ENCODE measurements at places on chromosomes 1 and 21.

- peak; percentile 100 for DNase-seq
These were observed 300.0 kb upstream of the VAMP3 start for GRCh38 chr1:7470904-7471638.

- no peak for DNase-seq
These were observed 332.6 kb downstream of the PBX1 start for GRCh38 chr1:164891615-164892014.

DNA sequence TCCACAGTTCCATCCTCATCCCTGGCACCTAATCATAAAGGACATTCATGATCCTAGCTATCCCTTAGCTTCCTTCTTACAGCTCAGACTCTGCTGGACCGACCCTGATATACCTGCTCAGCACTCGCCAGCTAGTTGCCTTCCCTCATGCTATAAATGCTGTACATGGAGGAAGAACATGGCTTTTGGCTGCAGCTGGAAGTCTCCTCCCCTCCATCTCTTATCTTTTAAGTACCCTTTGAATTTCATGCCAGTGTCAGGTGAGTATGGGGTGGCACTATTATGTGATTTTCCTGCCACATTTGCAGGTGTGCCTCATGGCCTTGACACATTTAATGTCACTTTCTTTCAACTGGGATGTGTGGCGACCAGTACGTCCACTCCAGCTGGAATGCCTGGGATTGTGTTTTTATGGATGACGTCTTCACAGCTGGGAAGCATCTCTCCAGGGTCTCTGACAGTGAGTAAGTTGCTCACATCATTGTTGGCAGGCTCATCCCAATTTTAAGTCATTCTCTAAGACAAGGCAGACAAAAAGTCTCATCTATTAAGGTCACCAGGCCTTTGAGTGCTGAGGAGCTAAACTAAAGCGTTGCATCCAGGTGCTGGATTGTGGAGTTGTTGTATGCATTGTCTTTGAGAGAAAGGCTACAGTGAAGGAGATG, 43.4 kb downstream of the RUNX1 start:
- DNase-seq: no peak

GRCh38 chr1:212557739-212558692, 50.5 kb upstream of the ATF3 start:
- peak; percentile 44 for DNase-seq

DNA sequence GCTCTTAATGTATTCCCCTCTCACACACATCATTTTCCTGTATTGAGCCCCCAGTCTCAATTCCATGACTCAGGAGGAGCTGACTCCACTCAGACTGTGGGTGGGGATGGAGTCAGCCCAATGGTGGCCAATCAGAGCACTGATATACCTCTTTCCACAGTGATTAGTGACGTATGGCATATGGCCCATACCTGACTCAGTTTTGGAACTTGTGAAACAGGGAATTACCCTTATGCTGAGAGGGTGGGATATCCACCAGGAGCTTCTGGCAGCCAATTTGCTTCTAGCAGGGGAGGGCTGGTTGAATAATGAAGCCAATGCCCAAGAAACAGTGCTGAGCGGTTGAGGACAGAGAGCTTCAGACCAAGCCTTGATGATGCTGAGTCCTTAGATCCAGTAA, 86.4 kb upstream of the SPATA6 start:
- no peak for DNase-seq

DNA sequence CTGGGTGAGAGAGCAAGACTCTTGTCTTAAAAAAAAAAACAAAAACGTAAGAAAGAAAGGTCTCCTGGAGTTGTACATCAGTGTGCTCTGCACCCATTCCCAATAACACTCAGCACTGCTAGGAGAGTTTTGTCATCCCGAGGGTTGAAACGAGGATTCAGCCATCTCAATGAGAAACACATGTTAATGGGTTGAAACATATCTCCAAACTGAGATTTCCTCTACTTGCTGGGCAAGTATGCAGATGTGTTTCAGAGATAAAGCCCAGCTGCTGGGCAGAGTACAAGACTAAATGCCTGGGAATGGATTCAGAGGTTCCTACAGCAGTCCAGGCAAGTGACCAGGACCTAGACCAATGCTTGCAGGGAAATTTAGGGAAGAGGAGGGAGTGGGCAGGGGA, 2.6 kb upstream of the MFN2 start:
- peak; percentile 28 for DNase-seq

DNA sequence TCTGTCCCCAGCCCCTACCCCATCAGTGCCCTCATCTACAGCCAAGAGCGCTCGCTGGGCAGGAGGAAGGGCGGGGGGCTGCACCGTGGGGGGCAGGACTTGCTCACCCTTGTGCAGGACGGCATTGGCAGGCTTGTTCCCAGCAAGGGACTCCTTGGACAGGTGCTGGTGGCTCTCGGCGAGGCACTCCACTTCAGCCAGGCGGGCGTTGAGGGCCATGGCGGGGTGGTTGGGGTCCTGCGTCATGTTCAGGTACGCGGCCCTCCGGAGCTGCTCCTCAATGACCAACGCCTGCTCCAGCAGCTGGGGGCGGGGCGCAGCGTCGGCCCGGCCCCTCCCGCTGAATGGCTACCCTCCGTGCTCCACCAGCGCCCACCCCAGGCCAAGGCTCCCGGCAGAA, 64.0 kb downstream of the KCNAB2 start:
- DNase-seq: no peak

DNA sequence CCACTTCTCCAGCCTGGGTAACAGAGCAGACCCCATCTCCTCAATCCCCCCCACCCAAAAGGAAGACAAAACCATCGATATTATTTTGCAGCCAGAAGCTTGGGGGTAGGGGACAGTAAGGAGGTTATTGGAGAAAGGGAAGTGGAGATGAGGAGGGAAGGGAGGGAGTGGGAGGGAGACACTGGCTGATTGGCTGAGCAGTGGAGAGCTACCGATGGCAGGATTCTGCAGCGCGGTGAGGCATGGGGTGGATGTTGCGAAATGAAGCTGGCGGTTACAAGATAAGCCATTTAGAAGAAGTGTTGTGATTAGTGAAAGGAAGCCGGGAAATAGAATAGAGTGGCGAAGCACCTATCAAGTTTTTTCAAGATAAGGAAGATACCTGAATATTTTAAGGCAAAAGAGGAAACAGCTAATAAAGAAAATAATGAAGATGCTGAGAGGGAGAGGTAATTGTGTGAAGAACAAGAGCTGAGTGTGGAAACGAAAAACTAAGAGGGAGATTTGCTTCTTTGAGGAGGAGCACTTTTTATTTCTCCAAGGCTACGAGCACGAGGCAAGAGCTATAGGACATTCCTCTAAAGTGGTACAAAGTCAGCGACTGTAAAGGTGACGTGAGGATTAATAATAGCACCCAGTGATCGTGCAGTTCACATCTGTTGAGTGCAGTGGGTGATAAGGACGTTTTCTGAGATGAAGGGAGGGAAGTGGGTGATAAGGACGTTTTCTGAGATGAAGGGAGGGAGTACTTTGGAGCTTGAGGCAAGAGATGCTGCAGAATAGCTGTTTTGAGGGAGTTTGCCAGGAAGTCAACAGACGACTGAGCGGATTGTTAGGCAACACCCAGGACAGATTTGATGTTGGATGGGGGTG, 103.2 kb upstream of the KIF26B start:
- DNase-seq: no peak

- DNase-seq: no peak
These were observed 38.9 kb downstream of the TOR3A start for GRCh38 chr1:179120736-179121135.

GRCh38 chr1:68280286-68280685, 48.0 kb upstream of the WLS start:
- DNase-seq: no peak

DNA sequence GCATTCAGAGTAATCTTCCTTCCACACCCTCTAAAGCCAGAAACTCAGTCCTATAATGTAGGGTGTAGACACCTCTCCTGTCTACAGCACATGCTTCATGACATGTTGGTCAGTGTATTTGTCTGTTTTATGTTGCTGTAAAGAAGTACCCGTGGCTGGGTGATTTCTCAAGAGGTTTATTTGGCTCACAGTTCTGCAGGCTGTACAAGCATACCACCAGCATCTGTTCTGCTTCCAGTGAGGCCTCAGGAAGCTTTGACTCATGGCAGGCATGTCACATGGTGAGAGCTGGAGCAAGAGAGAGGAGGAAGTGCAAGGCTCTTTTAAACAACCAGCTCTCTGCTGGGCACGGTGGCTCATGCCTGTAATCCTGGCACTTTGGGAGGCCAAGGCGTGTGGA, 12.1 kb downstream of the PLOD1 start:
- no peak for DNase-seq

DNA sequence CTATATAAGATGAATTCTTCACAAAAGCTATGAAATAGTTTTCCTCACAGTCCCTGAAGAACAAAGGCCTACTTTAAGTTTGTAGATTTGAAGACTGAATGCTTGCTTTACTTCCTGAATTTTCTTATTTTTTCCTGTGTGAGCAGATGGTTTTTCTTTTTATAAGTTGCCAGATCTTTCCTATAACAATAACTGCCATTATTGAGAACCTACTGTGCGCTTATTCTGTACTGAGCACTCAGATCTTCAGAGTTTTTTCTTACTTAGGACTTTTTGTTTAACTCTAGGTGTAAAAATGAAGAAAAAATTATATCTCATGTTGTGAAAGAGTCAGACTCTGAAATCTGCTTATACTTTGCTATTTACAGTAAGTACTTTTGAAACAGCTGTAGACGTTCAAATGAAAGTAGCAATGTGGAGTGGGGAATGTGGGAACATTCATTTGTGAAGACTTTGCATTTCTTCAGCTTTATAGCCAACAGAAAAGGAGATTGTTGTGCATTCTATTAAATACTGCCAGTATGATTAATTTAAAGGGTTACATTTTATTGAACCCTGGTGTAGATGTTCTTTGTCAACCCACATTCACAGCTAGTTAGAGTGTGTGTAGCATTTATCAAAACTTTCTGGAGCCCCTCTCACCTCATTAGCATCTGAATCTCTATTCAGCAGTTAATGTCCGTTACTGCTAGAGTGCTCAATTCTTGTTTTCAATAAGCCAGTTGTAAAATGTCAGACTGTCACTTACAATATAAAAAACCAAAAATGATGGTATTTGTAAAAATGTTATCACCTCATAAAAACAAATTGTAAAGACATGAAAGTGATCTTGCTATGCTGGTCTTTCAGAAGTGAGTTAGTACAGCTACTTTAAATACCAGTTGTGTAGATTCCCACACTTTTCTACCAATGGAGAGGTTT, 29.0 kb downstream of the NFIA start:
- DNase-seq: no peak

DNA sequence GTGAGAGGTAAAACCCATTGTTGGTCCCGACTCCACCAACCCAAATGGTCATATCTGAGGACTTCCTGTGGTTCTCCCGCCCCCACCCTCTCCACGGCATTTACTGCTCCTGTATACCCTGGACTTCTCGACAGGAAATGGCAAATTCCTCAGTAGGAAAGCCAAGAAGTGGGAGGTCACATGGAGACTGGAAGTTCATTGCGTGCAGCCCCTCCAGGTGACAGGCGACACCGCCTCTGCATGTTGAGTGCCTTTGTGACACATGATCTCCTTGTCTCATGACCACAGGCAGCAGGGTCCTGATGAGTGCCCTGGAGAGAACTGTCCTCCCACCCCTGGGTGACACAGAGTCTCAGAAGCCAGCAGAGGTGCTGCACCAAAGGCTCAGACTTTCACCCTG, 24.2 kb downstream of the ERG start:
- no peak for DNase-seq

- no peak for DNase-seq
These were observed 6.8 kb upstream of the MYCL start for GRCh38 chr1:39908534-39908933.

DNA sequence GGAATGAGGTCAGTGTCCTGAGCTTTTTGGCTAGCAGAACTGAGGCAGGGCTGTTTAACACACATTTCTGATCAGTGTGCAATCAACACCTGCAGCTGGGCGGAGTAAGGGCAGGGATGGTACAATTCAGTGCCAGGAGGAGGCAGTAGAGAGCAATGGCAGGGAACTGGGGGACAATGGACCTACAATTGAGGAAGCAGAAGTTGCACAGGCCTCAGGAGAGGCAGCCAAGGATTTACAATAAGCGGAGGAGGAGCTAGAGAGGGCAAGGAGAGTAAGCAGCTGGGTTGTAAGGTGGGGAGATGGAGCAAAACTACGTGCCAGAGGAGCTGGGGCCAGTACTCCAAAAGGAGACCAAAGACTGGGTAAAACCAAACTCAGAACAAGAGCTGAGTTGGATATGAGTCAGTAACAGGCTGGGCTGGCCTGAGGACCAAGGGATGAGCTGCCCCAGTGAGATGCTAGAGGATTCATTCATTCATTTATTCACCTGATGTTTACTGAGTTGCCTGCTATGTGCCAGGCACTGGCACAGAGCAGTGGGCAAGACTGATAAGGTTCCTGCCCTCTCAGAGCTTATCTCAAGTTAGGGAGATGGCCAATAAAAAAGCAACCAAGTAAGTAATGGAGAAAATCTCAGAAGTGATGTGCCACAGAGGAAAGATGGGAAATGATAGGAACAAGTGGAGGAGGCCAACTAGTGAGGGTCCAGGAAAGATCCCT, 10.4 kb upstream of the GALE start:
- no peak for DNase-seq

DNA sequence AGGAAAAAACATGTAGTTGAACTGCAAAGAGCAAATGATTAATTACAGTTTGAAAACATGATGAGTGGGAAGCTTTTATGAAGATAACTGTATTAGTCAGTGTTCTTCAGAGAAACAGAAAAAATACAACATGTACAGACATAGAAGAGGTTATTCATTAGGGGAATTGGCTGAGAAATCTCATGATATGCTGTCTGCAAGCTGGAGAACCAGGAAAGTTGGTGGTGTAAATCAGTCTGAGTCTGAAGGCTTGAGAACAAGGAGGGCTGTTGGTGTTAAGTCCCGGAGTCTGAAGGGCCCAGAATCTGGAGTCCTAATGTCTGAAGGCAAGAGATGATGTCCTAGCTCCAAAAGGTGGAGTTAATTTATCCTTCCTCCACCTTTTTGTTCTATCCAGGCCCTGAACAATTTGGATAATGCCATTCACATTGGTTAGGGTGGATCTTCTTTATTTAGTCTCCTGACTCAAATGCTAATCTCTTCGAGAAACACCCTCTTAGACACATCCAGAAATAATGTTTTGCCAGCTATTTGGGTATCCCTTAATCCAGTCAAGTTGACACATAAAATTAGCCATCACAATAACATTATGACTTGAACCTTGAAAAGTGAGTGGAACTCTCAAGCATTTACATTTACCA, 672.9 kb upstream of the PTBP2 start:
- no peak for DNase-seq
